Transverse colon (tissue), 4 donors: ENCODE measurements at places on chromosomes 5 and 9. TPM values are rescaled to one million over a fixed set of nuclear protein-coding genes. Genes with fewer than 3 reads are reported as not detected.

DNA sequence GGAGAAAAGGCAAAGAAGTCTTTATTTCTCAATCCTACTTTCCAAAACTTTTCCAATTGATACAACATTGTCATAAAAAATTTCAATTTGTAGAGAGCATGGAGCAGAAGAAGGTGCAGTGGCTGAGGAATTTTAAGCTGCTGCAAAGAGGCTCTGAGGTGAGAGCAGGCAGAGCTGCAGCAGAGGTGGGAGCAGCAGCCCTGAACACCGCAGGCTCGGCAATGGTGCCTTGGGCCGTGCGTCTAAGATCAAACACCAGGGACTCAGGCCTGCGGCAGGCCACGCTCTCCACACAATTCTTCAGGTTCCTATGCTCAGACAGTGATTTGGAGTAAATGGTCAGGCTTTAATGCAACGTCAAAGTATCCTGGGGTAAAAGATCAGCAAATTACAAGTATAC, 46.3 kb downstream of the SIL1 start:
- H3K27me3 ChIP-seq = no peaks in the 10 kb centered on the region
- no peak for DNase-seq
- H3K4me3 ChIP-seq = no peak overlapping the region
- H3K27ac ChIP-seq = no peak overlapping the region
- H3K36me3 ChIP-seq = no peaks in the 10 kb centered on the region
- H3K4me1 ChIP-seq = peaks cover 4% of the 10 kb centered on the region

GRCh38 chr5:32325062-32325461, 12.3 kb upstream of the MTMR12 start:
- peaks cover 10% of the 10 kb centered on the region for H3K4me1 ChIP-seq
- H3K36me3 ChIP-seq = no peaks in the 10 kb centered on the region
- no peak overlapping the region for H3K27ac ChIP-seq

- no peak overlapping the region for H3K4me3 ChIP-seq
- peak; percentile 88 for DNase-seq
- H3K27ac ChIP-seq = peak overlapping the region; percentile 65
- H3K27me3 ChIP-seq = no peaks in the 10 kb centered on the region
These were observed 5.0 kb upstream of the CXXC5 start for GRCh38 chr5:139642891-139643871.

DNA sequence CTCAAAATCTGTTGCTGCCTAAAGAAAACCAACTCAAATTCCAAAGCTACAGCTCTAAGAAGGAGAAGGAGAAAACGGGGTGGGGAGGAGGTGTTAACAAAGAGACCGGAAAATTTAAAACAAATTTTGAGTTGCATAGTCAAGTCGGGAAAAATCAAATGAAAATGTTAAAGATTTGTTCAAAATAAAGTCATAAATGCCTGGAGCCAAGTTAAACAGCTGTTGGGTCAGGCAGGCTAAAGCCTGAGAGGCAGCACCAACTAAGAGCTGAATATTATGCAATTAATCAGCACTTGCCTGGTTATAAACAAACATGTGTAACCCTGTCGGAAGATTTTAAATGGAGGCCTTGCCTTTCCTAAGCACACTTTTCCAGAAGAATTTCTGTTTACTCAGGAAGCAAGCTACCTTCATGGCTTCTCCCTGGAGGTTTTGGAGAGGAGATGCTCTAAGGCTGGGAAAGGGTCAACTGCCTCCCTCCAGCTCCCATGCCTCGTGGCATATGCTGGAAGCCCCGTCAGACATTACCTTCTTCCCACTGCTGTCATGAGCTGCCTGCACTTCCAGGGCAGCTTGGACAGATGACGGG, 270.5 kb downstream of the DMRT2 start:
- H3K4me3 ChIP-seq = no peak overlapping the region
- no peaks in the 10 kb centered on the region for H3K36me3 ChIP-seq
- no peaks in the 10 kb centered on the region for H3K4me1 ChIP-seq
- H3K27me3 ChIP-seq = no peaks in the 10 kb centered on the region
- DNase-seq = no peak

GRCh38 chr5:178421699-178422399, 168.3 kb downstream of the COL23A1 start:
- H3K4me3 ChIP-seq = no peak overlapping the region
- H3K27ac ChIP-seq = no peak overlapping the region
- H3K36me3 ChIP-seq = no peaks in the 10 kb centered on the region
- no peak for DNase-seq
- H3K27me3 ChIP-seq = no peaks in the 10 kb centered on the region
- H3K4me1 ChIP-seq = no peaks in the 10 kb centered on the region

DNA sequence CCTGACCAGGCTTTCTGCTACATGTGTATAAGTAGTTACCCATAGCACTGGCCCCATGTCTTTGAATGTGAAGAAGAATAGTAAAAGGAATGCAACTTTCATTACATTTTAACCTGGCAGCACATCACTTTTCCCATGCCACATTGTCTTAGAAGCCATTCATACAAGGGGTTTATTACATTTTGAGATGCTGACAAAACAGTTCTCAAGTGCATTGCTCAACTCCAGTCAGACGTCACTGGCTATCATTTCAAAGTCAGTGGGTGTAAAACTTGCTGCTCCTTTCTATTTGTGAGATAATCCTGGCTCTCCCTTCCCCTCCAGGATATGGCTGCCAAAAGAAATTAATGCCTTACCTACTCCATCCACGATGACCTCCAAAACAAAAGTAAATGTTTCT, 97.0 kb upstream of the VCAN start:
- no peaks in the 10 kb centered on the region for H3K36me3 ChIP-seq
- H3K27ac ChIP-seq = no peak overlapping the region
- H3K4me3 ChIP-seq = no peak overlapping the region
- H3K27me3 ChIP-seq = no peaks in the 10 kb centered on the region
- no peak for DNase-seq

Gene TMC1
- total RNA-seq = 0.32 TPM

DNA sequence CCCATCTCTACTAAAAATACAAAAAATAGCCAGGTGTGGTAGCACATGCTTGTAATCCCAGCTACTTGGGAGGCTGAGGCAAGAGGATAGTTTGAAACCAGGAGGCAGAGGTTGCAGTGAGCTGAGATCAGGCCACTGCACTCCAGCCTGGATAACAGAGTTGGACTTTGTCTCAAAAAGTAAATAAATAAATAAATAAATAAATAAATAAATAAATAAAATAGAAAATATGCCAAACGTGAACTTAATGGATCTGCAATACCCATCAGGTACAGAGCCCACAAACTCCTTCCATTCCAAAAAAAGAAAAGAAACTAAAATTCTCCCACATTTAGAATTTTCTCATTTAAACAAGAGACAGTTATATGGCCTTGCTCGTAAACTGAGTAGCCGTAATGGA, 702.7 kb downstream of the CDH18 start:
- no peak overlapping the region for H3K4me3 ChIP-seq
- no peaks in the 10 kb centered on the region for H3K27me3 ChIP-seq
- no peaks in the 10 kb centered on the region for H3K4me1 ChIP-seq
- H3K27ac ChIP-seq = no peak overlapping the region

DNA sequence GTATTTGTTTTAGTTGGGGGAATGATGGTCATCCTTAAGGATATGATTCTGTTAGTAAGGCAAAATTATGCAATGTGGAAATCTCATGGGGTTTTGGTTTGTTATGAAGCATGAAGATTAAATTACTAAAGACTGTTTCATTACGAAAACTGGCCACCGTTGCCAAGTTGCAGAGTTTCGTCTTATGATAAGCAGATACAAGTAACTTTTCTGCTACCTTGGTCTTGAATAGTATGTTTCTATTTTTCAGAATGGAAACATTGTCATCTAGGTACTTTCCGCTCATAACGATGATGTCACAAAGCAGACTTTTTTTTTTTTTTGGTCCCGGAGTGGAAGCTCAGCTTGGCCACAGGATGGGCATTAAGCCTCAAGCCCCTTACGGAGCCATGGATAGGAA, 4.2 kb downstream of the CCNI2 start:
- no peaks in the 10 kb centered on the region for H3K36me3 ChIP-seq
- H3K4me3 ChIP-seq = no peak overlapping the region
- peaks cover 13% of the 10 kb centered on the region for H3K27me3 ChIP-seq
- DNase-seq = peak; percentile 10
- H3K27ac ChIP-seq = no peak overlapping the region

Gene MARCHF3
- 29.6 TPM for total RNA-seq

- no peak overlapping the region for H3K27ac ChIP-seq
- DNase-seq = no peak
- no peaks in the 10 kb centered on the region for H3K4me1 ChIP-seq
- no peak overlapping the region for H3K4me3 ChIP-seq
- no peaks in the 10 kb centered on the region for H3K36me3 ChIP-seq
These were observed 47.0 kb downstream of the SARDH start for GRCh38 chr9:133691191-133691590.

GRCh38 chr9:134738869-134739659, 97.5 kb downstream of the COL5A1 start:
- H3K4me3 ChIP-seq = no peak overlapping the region
- no peaks in the 10 kb centered on the region for H3K27me3 ChIP-seq
- peak overlapping the region; percentile 13 for H3K27ac ChIP-seq
- peak; percentile 63 for DNase-seq

- DNase-seq = no peak
- H3K36me3 ChIP-seq = no peaks in the 10 kb centered on the region
- H3K27me3 ChIP-seq = no peaks in the 10 kb centered on the region
- H3K4me3 ChIP-seq = no peak overlapping the region
- H3K4me1 ChIP-seq = no peaks in the 10 kb centered on the region
These were observed 352.0 kb downstream of the PARP8 start for GRCh38 chr5:51018423-51018822.

GRCh38 chr5:178069909-178070308, 43.4 kb upstream of the N4BP3 start:
- no peaks in the 10 kb centered on the region for H3K4me1 ChIP-seq
- H3K27ac ChIP-seq = no peak overlapping the region
- peak; percentile 13 for DNase-seq

DNA sequence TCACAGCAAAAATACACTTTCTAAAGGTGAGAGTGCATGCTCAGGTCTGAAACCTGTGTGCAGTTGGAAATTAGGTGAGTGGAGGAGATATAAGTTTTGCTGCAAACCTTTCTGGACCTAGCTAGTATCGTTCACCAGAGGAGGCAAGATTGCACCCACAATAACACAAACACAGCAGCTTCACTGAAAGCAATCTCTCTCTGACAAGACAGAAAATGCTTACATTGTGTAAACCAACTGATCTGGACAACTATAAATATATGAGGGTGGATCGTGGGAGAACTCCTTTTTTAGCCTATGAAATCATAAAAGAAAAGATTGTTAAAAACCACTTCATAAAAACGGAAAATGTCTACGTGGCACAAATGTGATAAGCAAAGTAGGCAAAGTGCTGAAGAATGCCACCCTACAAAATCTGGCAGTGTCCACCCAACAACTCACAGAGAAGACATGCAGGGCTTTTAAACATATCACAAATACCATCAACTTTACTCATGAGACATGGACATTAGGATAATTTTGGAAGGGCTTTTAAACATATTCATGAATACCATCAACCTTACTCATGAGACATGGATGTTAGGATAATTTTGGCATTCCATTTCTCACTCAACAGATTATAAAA, 134.3 kb downstream of the CDH18 start:
- DNase-seq = no peak
- no peak overlapping the region for H3K4me3 ChIP-seq
- H3K36me3 ChIP-seq = no peaks in the 10 kb centered on the region
- no peaks in the 10 kb centered on the region for H3K4me1 ChIP-seq
- no peak overlapping the region for H3K27ac ChIP-seq
- no peaks in the 10 kb centered on the region for H3K27me3 ChIP-seq

Gene HMGCR
- 85.9 TPM for total RNA-seq

- H3K4me1 ChIP-seq = peaks cover 60% of the 10 kb centered on the region
- no peaks in the 10 kb centered on the region for H3K36me3 ChIP-seq
- H3K27me3 ChIP-seq = no peaks in the 10 kb centered on the region
- H3K4me3 ChIP-seq = no peak overlapping the region
These were observed 1.4 kb upstream of the GLRX start for GRCh38 chr5:95823738-95824609.

- H3K36me3 ChIP-seq = no peaks in the 10 kb centered on the region
- peaks cover 3% of the 10 kb centered on the region for H3K4me1 ChIP-seq
- H3K27ac ChIP-seq = no peak overlapping the region
These were observed 58.6 kb downstream of the THBS4 start for GRCh38 chr5:80093796-80094195.

DNA sequence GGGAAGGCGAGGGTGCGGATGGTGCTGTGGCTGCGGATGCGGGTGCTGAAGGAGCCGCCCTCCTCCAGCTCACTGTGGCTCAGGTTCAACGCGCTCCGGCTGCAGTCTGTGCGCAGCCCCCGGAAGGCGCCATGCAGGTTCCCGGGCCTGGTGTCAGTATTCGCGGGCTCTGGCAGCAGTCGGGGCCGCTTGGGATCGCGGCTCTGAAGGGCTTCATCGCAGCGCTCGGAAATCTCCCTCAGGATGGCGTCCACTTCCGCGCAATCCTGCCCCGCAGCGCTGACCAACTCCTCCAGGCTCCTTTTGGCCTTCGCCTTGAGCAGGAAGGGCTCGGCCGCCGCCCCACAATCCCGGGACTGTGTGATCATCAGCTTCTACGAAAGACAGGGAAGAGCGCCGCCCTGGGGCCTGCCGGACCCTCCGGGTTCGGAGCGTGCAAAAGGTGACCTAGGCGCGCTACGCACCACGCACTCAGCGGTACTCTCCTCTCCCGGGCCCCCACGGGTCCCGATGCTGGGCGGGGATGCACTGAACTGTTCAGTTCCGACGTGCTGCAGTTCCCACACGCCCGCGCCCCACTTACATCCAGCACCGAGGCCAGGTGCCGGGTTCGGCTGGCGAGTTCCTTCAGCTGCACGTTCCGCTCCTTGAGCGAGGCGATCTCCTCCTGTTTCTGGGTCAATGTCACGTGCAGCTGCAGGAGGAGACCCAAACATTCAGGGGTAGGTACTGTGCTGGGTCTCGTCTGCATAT, 6.5 kb downstream of the MCIDAS start:
- H3K4me3 ChIP-seq = peak overlapping the region; percentile 23
- peaks cover 77% of the 10 kb centered on the region for H3K27me3 ChIP-seq
- DNase-seq = peak; percentile 65
- H3K36me3 ChIP-seq = no peaks in the 10 kb centered on the region
- H3K27ac ChIP-seq = no peak overlapping the region

- DNase-seq = no peak
- no peak overlapping the region for H3K4me3 ChIP-seq
- no peaks in the 10 kb centered on the region for H3K4me1 ChIP-seq
- H3K36me3 ChIP-seq = no peaks in the 10 kb centered on the region
- H3K27ac ChIP-seq = no peak overlapping the region
These were observed 1509.7 kb upstream of the WWC1 start for GRCh38 chr5:166781737-166782136.

Gene PCDHB15
- 5.6 TPM for total RNA-seq

- H3K4me1 ChIP-seq = no peaks in the 10 kb centered on the region
- H3K27ac ChIP-seq = peak overlapping the region; percentile 56
- no peaks in the 10 kb centered on the region for H3K36me3 ChIP-seq
- H3K27me3 ChIP-seq = no peaks in the 10 kb centered on the region
- DNase-seq = peak; percentile 41
- no peak overlapping the region for H3K4me3 ChIP-seq
These were observed 14.9 kb upstream of the SLC22A5 start for GRCh38 chr5:132354381-132355139.

Gene CDH10
- total RNA-seq = 0.14 TPM
